NCI-H1436 treated with DMSO at 0.1 percent for 48 hours (cell line): ENCODE measurements at places on chromosomes 5 and 9.

DNA sequence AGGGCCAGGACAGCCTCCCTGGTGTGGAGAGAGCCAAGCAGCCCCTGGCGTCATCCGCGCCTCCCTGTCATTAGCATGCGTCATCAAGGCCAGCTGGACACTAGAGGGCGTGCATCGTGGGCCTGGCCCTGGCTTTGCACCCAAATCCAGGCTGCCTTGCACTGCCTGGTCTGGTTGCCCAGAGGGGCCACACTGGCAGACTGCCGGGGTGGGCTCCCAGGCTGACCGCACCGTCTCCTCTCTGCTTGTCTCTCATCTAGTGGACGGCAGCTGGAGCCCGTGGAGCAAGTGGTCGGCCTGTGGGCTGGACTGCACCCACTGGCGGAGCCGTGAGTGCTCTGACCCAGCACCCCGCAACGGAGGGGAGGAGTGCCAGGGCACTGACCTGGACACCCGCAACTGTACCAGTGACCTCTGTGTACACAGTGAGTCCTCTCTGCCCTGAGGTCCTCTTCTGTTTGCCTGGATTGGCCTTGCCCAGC lies 29.0 kb downstream of the HK3 start:
- no peak for DNase-seq

DNA sequence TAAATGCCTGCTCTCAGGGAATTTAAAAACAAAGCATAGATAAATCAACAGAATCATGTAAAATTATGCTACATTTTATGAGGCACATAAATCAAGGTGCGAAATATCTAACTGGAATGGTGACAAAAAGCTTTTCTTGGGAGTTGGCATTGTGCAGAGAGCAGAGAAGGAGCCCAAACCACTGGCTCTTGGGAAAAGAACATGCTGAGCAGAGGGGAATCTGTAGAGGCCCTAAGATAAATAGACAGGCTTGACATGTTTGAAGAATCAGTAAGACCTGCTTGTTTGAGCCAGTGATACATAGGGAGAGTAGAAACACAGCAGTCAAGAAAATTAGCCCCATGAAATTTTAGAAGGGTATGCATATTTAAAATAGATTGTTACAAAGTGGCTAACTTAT lies 85.8 kb downstream of the GABRB2 start:
- DNase-seq, result no peak

DNA sequence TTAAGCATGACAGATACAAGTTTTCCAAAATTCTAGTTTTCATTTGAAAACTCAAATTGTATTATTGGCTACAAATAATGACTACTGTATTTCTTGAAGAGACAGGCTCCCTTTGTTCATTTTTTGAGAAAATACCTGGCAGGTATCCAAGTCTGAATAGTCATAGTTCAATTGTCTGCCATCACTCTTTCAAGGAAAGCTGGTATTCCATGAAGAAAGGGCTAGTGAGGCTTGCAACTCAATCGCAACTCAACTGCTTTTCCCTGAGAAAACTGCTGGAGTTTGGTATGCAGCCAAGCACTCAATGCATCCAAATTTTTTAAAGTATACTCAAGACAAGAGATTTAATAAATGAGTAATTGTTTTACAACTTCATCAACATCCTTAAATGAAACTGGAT lies 61.4 kb upstream of the TRIO start:
- no peak for DNase-seq

- DNase-seq, result no peak
Observed at GRCh38 chr5:368183-369084, 46.9 kb downstream of the AHRR start.

DNA sequence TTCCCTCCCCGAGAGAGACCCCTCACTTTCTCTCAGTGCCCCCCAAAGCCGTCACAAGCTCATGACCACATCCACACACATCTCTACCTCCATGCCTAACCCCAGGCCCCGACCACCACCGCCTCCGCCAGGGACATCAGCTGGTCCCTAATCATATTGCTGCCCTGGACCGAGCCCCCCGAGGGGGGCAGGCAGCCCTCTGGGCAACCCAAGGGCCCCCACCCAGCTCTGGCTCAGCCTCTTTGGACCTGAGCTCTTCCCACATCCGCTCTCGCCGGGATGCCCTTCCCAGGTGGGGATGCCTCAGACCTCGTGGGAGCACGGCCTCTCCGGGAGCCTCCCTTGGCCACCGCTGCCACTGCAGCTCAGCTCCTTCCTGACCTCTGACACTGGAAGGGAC lies 18.5 kb downstream of the LHX3 start:
- no peak for DNase-seq

DNA sequence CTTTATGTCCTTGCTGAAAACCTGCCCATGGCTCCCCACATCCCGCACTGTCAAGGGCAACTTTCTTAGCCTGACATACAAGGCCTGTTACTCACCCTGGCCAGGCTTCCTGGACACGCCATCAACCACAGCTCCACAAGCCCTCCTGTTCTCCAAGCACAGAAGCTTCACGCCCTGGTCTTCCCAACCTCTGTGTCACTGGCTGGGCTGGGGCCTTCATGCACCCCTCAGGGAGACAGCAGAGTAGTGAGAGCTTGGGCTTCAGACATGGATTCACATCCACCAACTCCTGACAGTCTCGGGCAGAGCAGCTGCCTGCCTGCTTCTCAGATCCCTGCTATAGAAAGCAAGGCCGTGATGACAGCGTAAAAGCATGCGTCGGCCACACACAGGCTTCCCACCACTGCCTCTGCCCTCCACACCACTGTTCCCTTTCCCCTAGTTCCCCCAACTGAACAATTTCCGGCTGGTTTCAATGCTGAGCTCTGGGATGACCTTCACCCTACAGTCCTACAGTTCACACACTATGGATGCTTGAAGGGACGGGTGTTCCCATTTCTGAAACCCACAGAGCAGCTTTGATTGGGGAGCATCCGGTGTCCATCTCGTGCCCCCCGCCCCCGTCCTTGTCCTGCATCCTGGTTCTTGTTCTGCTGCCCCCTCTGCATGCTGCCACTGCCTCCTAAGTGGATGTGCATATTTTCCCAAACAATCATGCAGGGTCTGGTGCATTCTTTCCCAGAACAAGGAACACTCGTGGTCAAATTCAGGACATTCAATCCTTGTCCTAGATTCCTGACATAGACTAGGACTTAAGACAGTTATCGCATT lies 33.4 kb upstream of the ADAMTS2 start:
- no peak for DNase-seq

GRCh38 chr9:530681-531080 lies 310.8 kb upstream of the DMRT1 start:
- DNase-seq, result no peak

DNA sequence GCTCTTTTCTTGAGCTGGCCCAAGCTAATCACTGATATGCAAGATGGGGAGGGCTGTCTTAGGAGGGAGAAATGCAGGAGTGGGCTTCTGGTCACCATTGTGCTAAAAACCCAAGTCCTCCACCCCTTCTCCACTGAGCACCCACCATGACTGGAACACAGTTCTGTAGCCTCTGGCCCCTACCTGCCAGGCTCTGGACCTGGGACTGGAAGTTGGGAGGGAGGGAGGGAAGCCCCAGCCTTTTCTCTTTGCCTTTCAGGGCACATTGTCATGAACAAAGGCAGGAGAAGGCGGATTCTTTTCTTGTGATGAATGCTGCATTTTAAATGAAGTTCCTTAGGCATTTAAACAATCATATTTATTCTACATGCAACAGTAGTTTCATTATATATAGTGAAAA lies 559.1 kb upstream of the TRPC7 start:
- no peak for DNase-seq

- DNase-seq, result no peak
Observed at GRCh38 chr5:146006470-146007190, 70.3 kb downstream of the SH3RF2 start.

- no peak for DNase-seq
Observed at GRCh38 chr9:131080589-131080988, 15.7 kb upstream of the AIF1L start.

GRCh38 chr9:135251331-135251761 lies 163.9 kb downstream of the OLFM1 start:
- no peak for DNase-seq
